CD4-positive, alpha-beta T cell treated with Interleukin-6 at 100 ng/mL for 8 hours (primary cell): ENCODE measurements at places on chromosomes 2 and 18.

DNA sequence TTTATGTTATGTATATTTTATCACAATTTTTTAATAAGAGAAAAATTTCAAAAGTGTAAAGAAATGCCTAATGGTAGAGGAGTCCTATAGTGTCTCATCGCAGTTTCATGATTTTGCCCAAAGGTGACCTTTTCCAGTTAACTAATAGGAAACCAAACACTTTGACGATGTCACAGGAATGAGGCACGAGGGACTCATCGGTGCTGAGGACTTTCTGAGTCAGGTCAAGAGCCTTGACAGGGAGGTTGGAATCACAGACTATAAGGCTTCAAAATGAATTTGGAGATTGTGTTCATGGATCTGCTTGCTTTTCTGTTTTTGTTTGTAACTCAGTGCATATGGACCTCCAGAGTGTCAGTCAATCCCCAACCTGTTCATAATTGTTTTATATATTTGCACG lies 15.1 kb upstream of the RTTN start:
- no peak for DNase-seq

DNA sequence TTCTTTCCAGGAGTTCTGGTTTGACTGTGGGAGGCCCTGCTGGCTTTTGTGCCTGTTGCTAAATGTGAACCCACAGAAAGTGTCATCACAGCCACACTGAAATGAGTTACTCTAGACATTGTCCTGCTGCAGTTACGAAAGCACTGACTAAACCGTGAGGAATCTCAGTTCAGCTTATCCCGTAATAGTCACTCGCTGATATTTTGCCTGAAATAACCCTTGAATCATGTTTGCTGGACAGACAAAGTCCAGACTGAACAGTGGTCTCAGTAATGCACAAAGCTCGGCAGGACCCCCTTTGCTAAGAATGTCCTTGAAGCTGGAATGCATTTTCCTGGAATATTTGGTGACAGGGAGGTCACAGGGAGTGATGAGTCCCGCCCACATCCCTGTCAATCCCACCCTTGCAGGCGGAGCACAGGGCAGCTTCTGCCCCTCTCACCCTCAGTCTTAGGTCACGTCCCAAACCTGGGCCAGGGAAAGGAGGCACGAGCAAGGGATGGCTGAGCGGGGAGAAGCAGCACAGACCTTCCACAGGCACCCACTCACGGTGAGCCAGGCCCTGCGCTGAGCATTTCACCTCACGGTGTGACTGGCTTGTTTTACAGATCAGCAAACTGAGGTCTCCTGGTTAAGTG lies 53.4 kb downstream of the ADI1 start:
- DNase-seq: no peak

- DNase-seq: peak; percentile 2
These were observed 274.3 kb upstream of the TRIB2 start for GRCh38 chr2:12442476-12442847.

DNA sequence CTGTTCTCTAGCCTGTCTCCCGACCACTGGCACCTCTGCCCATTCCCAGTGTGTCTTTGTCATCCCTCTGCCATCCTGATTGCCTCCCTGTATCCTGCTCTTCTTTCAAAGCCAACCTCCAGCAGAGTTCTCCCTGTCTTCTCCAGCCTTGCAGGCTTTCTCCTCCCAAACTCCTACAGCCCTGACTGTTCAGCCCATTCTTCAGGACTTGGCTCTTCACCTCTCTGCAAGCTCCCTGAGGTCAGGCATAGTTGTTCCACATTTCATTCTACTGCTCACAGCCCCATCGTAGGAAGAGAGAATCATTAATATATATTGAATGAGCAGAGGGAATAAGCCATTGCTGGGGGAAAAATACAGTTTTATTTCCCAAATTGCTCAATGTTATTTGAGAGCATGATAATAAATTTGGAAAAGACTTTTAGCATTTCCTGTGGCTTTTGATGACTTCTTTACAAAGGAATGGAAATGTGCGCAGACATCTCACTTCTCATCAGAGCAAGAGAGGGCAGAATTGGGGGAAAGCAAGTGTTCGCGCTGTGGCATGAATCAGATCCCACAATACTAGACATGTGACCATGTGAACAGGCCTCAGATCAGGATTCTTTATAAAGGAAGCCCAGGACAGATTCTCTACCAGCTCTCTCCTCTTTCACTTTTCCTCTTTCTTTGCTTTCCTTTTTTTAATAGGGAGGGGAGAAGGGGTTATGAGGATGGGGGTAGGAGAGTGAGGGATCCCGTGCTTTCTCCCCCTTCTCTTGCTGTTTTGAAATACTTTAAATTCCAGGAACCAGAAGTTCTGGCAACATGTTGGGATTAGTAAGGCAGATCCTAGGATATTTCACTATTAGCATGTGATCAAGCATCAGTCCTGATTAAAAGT lies 37.4 kb downstream of the EPAS1 start:
- DNase-seq: no peak

DNA sequence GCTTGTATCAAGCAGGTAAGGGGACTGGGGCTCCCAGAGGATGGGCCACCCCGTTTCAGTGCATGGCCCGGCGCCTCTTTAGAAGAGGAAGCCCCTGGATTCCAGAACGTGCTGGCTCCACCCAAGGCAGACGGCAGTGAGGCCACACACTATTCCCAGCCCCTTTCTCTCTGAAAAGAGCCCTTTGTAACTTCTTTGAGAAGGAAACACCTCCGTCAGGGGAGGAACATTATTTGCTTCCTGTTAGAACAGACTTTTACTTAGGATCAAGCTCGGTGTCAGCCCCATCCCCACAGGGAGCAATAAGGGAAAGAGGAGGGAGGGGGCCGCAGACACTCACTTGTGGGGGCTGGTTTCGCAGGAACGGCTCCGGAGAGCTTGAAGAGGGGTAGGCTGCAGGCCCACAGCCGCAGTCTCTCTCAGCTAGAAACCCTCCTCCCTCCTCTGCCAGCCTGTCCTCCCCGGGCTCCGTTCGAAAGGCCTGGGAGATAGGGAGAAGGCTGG lies 49.6 kb upstream of the RMDN2 start:
- DNase-seq: no peak

- DNase-seq: no peak
These were observed 80.2 kb upstream of the PHLPP1 start for GRCh38 chr18:62634979-62635630.

GRCh38 chr2:148704247-148704646 lies 59.7 kb downstream of the EPC2 start:
- DNase-seq: no peak

DNA sequence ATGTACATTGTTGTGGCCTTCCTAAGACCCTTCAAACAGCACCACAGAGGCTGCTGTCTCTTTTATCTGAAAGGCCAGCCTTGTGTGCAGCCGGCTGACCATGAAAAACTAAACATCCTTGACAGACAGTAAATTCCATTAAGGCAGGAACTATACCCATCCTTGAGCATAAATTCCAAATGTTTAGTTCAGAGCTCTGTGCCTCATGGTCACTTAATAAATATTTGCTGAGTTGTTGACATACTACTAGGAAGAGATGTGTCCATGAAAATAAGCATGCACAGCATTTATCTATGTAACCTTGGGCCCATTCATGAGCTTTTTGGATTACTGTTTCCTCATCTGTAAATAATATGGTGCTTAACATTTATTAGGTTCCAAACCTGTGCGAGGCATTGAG lies 424.8 kb downstream of the HRH4 start:
- DNase-seq: no peak

GRCh38 chr2:146990311-146991054 lies 854.3 kb upstream of the ACVR2A start:
- no peak for DNase-seq

- no peak for DNase-seq
These were observed 216.1 kb downstream of the DPP4 start for GRCh38 chr2:161857920-161858319.

DNA sequence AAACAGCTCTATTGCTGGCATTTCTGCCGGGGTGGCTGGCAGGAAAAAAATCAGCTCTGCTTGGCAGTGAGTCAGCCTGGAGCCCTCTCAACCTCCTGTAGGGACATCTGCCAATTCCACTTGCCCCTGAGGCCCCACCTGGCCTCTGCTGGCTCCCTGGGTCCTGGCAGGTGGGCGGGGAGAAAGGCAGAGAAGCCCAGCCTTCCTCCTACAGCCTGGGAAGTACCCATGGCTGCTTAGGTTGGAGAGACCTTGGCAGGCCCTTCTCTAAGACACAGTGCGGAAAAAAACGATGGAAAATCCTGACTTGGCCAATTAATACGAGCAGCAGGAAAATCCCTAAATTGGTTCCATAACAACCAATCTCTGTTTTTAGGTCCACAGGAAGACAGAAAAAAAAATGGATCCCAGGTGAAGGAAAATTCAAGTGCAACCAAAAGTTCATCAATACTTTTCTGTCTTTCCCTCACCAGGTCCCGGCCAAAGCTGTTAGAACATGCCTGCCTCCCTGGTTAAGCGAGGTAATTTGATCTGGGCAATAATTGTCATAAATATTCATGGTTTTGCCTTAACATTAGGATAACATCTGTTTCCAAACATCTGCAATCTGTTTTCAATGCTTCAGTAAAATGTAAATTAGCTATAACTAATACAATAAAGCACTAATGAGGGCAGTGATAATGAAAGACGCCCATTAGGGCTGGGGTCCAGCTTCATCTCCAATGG lies 245.9 kb downstream of the TFCP2L1 start:
- no peak for DNase-seq

- no peak for DNase-seq
These were observed 554.7 kb downstream of the NUP35 start for GRCh38 chr2:183678908-183679307.

DNA sequence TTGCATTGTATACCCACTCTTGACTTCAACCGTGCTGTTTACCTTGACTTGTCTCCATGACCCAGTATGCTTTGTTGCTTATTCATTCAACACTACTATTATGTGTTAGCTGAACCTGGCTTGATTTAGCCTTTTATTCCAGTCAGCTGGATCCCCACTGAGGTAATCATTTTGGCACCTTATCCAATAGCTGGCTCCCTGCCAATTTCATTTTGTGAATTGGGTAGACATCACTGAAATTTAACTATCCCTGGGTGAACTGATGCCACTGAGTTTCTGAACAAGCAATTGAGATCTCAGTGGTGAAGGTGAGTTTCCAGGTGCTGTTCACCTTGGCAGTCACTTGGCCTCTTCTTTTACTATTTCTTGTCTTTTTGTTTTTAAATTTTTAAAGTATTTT lies 584.3 kb downstream of the ADCYAP1 start:
- DNase-seq: no peak

DNA sequence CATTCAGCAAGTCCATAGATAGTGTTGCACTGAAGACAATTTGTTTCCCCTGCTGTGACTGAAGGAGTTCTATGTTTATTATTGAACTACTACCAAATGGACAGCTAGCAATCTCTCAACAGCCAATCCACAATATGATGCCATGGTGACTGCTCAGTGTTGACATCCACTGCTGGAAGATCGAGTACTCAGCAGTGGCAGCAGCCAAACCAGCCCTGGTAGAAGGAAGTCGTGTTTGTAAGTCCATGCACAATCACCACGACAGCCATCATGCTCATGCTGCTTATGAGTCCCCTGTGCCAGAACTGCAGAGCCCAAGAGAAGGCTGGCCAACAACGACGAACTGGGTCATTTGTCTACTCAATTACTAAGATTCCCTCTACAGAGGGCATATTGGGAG lies 66.4 kb downstream of the OSR1 start:
- no peak for DNase-seq

DNA sequence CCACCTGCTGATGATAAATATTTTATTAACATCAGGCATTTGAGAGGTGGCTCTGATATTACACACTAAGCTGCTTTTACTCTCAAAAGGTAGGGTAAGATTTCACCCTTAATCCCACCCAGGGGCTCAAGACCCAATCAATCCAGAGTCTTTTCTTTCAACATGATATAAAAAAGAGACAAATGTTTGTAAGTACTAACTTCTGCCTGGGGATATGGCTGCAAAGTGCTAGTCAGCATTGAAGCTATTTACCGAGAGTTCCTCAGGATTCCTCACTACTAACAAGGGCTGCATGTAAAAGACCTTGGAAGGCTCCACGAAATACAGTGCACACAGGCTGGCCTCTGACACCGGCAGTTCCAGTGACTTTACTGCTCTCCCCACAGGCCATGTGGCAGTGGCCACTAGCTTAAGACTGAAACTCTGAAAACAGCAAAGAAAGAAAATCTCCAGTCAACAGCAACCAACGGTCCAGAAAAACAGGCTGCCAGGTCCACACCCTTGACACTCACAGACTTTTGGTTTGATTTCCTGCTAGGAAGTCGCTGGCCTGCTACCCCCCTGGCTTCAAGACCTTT lies 11.2 kb downstream of the MREG start:
- DNase-seq: no peak

DNA sequence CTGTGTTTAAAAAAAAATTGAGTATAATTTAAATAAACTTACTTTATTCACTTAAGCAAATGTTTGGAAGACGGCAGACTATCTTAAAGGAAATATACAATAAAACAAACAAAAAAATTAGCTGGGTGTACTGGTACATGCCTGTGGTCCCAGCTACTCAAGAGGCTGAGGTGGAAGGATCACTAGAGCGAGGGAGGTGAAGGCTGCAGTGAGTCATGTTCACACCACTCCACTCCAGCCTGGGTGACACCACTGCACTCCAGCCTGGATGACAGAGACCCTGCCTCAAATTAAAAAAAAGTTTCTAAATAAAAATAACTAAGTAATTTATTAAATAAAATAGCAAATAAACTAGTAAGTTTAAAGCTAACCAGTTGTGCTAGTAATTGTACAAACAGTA lies 7.5 kb downstream of the PUM2 start:
- DNase-seq: no peak

GRCh38 chr2:53821810-53822209 lies 35.0 kb downstream of the ERLEC1 start:
- no peak for DNase-seq

- no peak for DNase-seq
These were observed 462.8 kb upstream of the SLC8A1 start for GRCh38 chr2:40914666-40915065.

DNA sequence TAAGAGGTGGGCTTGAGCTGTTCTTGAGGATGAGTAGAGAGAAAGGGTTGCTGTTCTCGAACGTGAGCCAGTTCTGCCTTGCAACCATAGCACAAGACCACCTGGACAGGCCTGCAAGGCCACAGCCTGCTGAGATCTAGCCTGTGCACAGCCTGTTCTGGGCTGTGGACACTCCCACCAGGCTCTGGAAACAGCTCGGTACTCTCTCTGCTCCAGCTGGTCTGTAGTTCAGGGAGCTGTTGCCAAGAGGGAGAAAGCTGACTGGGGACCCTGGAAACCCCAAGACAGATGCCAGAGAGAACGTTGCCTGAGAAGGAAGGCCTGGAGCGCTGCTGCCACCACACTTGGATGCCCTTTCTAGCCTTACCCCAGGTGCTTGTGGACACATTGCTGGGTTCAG lies 69.8 kb downstream of the CTIF start:
- DNase-seq: no peak

- DNase-seq: no peak
These were observed 81.1 kb upstream of the CD226 start for GRCh38 chr18:70028734-70029133.

DNA sequence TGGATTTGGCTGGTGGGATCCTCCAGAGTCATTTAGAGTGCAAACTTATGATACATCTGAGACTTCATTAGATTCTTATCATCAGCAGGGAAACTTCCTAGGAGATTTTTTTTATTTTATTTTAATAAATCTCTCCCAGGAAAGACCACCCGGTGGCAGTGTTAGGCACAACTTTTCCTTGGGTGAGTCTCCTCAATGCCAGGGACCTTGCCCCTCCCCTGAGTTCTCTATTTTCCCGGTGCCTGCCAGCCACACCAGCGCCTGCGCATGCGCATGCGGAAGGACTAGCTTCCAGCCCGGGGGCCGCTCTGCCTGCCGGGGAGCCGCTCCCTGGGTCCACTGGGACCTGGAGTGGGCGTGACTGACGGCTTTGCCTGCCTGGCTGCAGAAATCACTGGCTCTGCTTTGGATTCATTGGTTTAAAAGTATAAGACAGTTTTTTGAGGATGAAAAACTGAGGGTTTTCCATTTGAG lies 86.6 kb downstream of the TMEM182 start:
- no peak for DNase-seq
